ENCODE measurements at places on chromosomes 2 and 18.

DNA sequence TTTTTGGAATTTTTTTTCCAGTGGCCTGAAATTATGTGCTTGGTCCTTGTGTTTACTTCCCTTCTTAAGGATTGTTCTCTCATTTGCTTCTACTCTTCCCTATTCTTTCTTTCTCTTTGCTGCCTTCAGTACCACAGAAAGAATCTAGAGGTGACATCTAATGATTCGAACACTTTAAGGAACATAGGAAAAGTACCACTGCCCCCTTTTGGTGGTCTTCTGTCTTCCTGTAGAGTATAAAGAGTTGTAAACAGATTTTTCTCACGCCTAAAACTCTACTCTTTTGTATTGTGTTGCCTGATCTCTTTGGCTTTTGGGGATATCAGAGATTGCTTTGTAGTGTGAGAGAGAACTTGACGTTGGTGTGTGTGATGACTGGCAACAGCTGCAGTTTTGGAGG lies 7.0 kb upstream of the SCTR start:
- no peak for DNase-seq

- no peak for DNase-seq
Measured at GRCh38 chr2:47178341-47178740, 23.2 kb upstream of the STPG4 start.

- no peak for DNase-seq
Measured at GRCh38 chr2:188410504-188411235, 119.0 kb downstream of the GULP1 start.

GRCh38 chr2:134712299-134712698 lies 6.5 kb downstream of the TMEM163 start:
- no peak for DNase-seq

DNA sequence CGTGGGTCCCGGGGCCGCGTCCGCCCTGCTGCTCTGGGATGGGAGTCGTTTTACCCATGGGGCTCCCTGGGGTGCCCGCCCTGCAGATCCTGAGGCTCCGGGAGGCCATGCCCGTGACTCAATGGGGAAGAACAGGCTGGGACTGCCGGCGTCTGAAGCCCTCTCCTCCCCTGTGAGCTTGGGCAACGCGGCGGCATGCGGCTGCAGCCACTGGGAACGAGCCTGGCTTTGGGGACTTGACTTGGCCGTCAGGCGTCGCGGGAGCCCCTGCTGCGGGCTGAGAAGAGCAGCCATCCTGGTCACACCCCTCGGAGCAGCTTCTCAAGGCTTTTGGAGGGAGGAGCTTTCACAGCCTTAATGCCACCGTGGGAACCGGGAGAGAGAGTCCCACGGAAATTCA lies 126.9 kb upstream of the CTDP1 start:
- DNase-seq = no peak

Data from stimulated activated CD4-positive, alpha-beta T cell treated with anti-CD3 and anti-CD28 coated beads, TNF-alpha, amount 100 ng/mL, for 1 hour (primary cell).